ENCODE measurements at places on chromosomes 7 and 10.

DNA sequence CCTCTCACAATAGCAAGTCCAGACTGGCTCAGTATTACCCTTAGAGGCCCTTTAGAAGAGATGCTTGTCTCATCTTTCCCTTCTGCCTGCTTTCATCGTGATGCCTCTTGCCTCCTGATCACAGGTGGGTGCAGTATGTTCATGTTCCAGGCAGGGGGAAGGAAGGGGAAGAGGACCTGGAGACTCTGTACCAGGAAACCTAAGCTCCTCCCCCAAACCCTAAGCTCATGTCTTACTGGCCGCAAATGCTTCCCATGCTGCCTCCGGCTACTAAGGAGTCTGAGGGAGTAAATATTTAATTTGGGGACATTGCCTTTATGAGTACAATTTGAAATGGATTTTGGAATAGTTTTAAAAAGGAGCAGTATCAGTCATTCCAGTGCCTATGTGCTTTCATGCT is 192.6 kb downstream of the CDCA7L start:
- no peak for DNase-seq

DNA sequence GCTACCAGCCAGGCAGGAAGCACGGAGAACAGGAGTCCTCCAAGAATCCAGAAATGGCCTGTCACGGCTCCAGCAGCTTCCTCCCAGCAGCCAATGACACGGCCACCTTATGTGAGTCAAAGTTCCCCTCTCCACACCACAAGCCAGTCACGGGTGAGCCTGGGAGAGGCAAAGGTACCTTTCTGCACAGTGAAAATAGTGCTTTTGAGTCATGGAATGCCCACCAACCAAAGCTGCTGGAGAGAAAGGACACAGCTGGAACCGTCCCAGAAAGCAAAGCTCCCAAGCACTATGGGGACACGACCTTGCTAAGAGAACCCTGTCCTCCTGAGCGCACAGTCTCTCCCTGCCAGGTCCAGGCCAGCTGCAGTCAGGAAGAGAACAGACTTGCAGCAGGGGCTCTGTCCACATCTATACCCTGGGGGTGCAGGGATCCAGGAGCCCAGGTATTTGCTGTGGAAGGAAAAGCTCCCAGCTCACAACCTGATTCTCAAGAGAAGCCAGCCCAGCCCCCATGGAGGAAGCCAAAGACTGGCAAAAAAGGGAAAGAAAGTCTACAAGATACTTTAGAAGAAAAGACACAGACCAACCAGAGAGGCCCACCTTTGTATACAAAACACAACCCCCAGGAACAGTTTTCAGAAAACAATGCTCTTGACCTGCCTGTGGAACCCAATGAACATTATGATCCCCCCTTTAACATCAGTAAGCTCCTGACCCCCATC is 24.4 kb downstream of the C10orf71 start:
- no peak for DNase-seq

DNA sequence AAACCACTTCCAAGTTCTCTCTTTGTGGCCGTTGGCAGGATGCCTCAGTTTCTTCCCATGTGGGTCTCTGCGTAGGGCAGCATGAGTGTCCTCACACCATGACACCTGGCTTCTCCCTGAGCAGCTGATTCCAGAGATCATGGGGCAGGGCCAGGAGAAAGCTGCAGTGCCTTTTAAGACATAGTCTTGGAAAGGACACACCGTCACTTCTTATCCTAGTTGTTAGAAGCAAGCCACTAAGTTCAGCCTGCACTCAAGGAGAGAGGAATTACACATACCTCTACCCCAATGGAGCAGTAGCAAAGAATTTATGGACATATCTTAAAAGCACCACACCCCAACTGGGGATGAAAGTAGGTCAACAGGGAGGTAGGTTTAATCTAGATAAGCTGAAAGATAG is 16.4 kb downstream of the NODAL start:
- no peak for DNase-seq

DNA sequence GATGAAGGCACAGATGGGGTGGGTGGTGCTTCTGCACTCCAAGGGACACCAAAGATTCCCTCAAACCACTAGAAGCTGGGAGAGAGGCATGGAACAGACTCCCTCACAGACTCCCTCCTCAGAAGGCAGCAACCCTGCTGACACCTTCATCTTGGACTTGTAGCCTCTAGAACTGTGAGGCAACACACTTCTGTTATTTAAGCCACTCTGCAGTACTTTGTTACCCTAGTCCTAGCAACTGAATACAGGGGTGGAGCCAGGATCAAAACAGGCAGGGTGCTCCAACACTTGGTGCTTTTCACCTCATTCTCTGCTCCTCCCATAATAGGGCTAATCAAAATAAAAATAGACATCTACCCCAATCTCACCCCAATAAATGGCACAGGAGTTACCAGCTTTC is 2.3 kb upstream of the GSTO1 start:
- DNase-seq: no peak

- DNase-seq: no peak
These were observed 1.3 kb downstream of the CTTNBP2 start for GRCh38 chr7:117871778-117872538.

GRCh38 chr10:29756451-29756850 is 121.7 kb upstream of the SVIL start:
- DNase-seq: no peak

DNA sequence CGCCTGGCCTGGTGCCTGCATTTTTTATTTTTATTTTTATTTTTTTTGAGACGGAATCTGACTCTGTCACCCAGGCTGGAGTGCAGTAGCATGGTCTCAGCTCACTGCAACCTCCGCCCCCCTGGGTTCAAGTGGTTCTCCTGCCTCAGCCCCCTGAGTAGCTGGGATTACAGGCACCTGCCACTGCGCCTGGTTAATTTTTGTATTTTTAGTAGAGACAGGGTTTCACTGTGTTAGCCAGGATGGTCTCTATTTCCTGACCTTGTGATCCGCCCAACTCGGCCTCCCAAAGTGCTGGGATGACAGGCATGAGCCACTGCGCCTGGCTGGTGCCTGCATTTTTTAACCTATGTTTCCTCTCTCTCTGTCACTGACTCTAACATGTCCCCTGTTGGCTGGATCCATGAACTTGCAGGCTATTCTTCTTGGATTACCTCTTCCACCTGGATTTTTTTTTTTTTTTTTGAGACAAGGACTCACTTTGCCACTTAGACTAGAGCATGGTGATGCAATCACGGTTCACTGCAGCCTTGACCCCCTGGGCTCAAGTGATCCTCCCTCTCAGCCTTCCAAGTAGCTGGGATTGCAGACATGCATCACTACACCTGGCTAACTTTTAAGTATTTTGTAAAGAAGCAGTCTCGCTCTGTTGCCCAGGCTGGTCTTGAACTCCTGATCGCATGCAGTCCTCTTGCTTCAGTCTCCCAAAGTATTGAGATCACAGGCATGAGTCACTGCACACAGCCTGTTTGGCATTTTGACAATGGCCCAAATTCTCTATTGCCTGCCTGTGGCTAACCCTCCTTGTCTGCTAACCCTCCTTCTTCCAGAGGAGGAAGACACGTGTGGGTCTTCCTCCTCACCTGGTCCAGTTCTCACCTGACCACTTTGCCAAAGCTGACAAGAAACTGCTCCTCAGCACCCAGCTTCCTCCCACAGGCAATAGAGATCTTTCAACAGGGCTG is 23.0 kb upstream of the PRPF18 start:
- no peak for DNase-seq

DNA sequence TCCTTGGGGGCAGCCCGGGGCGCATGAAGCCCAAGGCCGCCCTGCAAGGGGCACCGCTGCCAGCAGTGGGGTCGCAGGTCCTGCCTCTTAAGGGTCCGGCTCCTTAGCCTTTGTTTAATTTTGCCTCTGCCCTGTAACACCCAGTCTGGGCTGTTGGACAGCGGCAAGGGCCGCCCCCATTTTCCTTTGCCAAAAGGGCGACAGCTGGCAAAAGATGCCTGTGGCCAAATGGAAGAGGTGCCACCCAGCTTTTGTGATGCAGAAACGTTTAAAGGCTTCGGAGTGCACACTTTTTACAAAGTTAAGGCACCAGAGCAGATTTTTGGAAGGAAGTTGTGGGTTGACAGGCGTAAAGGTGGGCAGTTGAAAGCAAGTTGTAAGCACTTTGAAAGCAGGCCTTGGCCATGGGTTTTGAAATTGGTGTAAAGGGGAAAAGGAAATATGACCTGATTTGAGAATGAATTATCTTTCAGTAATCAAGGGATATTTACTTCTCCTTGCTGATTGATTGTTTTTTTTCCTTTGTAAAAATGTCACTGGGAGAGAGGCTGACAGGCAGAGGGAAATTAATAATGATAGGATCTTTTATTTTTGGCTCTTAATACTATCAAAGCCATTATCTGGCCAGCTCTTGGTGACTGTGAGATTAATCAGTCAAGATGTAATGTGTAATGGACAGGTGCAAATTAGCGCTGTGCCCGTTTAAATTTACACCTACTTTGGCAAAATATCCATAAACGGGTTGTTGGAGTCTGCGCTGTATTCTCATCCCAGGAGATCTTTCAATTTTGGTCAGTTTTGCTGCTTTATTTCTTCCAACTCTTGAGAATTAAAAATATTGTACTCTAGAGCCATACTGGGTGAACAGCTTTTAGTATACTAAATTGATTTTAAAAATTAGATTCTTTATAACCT is 1.2 kb downstream of the CASD1 start:
- DNase-seq: peak; percentile 7

GRCh38 chr7:24968165-24968564 is 11.8 kb downstream of the OSBPL3 start:
- no peak for DNase-seq

DNA sequence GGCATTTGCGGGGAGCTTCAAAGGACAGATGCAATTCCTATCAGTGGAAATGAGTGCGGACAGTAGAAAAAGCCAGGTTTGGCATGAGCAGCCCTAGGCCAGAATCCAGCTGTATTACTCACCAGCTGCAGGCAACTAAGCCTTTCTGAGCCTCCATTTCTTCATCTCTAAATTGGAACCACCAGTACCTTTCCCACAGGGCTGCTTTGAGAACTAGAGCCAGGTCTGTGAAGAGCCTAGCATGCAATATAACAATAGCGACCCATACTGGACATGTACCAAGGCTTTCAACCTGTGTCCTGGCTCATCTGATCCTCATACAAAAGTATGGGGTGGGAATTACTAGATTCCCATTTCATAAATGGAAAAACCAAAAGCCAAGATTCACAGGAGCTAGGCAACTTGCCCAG is 101.0 kb downstream of the GSAP start:
- no peak for DNase-seq

DNA sequence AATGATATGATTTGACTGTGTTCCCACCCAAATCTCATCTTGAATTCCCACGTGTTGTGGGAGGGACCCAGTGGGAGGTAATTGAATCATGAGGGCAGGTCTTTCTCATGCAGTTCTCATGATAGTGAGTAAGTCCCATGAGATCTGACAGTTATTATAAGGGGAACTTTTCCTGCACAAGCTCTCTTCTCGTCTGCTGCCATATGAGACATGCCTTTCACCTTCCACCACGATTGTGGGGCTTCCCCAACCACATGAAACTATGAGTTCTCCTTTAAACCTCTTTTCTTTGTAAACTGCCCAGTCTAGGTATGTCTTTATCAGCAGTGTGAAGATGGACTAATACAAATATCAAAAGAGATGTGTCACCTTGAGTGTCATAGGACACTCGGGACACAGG is 502.7 kb upstream of the PODXL start:
- DNase-seq: no peak

- no peak for DNase-seq
These were observed 67.6 kb downstream of the JAZF1 start for GRCh38 chr7:28112883-28113540.

DNA sequence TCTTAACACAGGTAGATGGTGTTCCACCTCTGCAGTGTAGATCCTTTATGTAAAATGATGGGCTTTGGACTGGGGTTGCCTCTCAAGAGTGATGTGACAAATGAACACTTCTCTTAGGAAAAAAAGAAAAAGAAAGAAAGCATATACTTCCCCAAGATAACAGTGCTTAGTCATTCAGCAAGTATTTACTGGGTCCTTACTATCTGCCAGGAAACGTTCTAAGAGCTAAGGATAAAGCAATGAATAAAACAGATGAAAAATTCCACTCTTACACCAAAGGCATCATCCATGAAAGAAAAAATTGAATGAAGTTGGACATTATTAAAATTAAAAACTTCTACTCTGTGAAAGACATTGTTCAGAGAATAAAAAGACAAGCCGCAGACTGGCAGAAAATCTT is 177.3 kb downstream of the C7orf25 start:
- no peak for DNase-seq

- no peak for DNase-seq
These were observed 46.9 kb downstream of the SPOCK2 start for GRCh38 chr10:72041491-72041890.

DNA sequence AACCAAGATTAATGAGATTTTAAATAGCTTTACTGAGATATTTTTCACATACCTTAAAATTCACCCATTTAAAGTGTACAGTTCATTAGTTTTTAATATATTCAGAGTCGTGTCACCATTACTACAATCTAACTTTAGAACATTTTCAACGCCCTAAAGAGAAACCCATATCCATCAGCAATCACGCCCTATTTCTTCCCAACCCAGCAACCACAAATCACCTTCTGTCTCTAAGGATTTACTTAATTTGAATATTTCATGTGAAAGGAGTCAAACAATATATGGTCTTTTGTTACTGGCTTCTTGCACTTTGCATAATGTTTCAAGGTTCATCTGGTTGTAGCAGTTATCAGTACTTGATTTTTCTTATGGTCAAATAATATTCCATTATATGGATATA is 25.1 kb upstream of the PDZD8 start:
- no peak for DNase-seq

GRCh38 chr7:27917774-27918314 is 177.9 kb downstream of the TAX1BP1 start:
- DNase-seq: no peak

GRCh38 chr10:81996927-81997326 is 121.9 kb downstream of the NRG3 start:
- DNase-seq: no peak

DNA sequence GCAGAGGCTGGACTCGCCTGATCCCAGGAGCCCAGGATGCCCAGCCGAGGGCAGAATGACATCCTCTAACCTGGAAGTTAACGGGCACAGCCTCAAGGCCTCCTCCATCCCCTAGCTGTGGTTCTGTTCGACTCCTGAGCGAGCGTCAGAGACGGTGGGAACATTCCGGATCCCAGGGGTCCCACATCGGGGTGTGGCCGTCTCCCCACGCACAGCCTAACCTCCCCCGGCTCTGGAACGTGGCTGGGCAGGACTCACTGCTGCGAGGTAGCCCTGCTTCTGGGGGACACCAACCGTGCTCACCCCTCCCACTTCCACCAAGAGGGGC is 8.4 kb downstream of the FOXL3 start:
- DNase-seq: no peak

Measured in stimulated activated CD4-positive, alpha-beta T cell treated with anti-CD3 and anti-CD28 coated beads, Interleukin-1b, Interleukin-23, amount 100 ng/mL, for 24 hours (primary cell).